ENCODE measurements at places on chromosomes 5 and 9.

GRCh38 chr9:89888677-89889076, 283.9 kb downstream of the GADD45G start:
- no peak for DNase-seq

- DNase-seq: no peak
Measured at GRCh38 chr5:125317536-125317995, 571.1 kb upstream of the ZNF608 start.

DNA sequence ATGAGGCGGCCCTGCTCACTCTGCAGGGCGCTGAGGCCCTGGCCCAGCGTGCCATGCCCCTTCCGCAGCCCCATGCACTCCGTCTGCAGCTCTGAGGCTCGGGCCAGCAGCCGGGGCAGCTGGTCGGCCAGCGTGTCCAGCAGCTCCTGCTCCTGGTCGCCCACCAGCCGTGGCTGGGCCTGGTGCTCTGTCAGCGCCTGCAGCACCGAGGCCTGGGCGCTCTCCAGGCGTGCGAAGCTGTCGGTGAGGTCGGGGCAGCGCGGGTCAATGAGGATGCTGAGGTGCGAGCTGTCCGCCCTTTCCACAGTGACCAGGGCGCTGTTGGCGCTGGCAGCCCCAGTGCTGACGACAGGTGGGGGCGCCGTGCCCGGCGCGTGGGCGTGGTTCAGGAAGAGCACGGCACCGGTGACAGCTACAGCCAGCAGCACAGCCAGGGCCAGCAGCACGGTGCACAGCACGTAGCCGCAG, 9.4 kb downstream of the FIBCD1 start:
- DNase-seq: no peak

GRCh38 chr9:101376111-101376848, 8.5 kb downstream of the BAAT start:
- no peak for DNase-seq

DNA sequence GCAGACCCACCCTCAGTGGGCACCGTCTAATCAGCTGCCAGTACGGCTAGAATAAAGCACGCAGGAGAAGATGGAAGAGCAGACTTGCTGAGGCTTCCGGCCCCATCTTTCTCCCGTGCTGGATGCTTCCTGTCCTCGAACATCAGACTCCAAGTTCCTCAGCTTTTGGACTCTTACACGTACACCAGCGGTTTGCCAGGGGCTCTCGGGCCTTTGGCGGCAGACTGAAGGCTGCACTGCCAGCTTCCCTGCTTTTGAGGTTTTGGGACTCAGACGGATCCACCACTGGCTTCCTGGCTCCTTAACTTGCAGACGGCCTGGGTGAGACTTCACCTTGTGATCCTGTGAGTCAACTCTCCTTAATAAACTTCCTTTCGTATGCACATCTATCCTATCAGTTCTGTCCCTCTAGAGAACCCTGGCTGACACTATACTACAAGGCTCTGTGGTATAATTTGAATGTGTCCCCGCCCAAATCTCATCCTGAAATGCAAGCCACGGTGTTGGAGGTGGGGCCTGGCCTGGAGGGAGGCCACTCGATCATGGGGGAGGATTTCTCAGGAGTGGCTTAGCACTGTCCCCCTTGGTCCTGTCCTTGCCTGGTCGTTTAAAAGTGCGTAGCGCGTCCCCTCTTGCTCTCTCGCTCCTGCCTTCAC, 31.1 kb upstream of the NRARP start:
- DNase-seq: no peak

GRCh38 chr5:39755986-39756385, 331.2 kb upstream of the DAB2 start:
- DNase-seq: no peak

GRCh38 chr9:110072597-110073355, 135.2 kb downstream of the C9orf152 start:
- DNase-seq: no peak

GRCh38 chr5:150557509-150557872, 49.6 kb downstream of the NDST1 start:
- DNase-seq: no peak

- no peak for DNase-seq
Measured at GRCh38 chr5:82749461-82749820, 327.8 kb downstream of the TMEM167A start.

DNA sequence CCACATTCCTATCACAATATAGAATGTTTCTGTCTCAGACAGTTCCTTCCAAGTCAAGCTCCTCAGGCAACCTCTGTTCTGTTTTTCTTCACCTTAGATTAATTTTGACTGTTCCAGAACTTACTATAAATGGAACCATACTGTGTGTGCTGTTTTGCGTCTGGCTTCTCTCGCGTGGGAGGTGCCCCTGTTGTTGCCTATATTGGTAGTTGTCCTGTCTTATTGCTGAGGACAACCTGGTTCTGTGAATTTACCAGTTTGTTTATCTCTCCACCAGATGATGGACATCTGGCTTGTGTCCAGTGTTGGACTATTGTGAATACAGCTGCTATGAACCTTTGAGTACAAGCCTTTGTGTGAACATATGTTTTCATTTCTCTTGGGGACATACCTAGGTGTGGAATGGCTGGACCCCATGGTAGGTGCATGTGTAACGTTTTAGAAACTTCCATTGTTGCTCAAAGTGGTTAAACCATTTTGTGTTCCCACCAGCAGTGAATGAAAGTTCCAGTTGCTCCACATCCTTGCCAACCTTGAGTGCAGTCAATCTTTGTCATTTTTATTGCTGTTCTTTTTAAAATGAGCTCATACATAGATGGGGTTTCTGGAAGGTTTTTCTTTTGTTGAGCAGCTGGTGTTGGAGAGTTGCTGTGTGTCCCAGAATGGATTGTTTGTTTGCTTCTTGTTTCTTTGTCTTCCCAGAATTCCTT, 18.1 kb downstream of the HMCN2 start:
- DNase-seq: no peak

- DNase-seq: no peak
Measured at GRCh38 chr9:92003308-92004044, 53.4 kb upstream of the ROR2 start.

GRCh38 chr5:158819095-158819494, 280.6 kb downstream of the EBF1 start:
- no peak for DNase-seq

DNA sequence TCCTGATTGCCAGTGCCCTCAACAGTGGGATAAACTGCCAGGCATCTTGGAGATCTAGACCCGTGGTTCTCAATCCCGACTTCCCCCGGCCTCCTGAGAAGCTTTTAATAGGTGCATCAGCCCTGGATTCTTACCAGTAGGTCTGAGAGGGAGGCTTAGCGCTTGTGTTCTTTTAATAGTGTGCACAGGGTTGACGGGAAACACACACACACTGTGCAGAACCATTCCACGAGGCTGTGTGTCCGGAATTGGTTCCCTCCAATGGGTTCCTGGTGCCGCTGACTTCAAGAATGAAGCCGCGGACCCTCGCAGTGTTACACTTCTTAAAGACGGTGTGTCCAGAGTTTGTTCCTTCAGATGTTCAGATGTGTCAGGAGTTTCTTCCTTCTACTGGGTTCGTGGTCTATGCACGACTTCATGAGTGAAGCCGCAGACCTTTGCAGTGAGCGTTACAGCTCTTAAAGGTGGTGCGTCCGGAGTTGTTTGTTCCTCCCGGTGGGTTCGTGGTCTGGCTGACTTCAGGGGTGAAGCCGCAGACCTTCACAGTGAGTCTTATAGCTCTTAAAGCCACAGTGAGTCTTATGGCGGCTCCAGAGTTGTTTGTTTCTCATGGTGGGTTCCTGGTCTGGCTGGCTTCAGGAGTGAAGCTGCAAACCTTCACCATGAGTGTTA, 46.6 kb upstream of the PRSS3 start:
- DNase-seq: peak; percentile 23

DNA sequence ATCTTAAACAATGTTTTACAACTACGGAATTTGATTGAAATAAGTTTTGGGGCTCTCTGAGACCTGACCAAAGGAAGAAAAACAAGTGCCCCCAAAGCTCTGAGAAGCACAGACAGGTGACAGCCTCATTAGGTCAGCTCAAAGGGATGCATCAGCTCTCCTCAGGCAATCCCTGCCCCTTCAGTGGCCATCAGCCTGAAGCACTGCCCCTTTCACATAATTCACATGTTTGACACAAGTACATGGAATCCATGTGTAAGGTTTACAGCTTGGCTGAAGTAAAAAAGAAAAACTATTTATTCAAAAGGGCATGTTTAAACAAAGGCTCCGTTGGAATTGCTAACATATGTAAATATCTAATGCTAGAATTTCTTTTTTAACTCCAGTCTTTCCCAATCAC, 56.3 kb downstream of the TSSK1B start:
- DNase-seq: no peak

DNA sequence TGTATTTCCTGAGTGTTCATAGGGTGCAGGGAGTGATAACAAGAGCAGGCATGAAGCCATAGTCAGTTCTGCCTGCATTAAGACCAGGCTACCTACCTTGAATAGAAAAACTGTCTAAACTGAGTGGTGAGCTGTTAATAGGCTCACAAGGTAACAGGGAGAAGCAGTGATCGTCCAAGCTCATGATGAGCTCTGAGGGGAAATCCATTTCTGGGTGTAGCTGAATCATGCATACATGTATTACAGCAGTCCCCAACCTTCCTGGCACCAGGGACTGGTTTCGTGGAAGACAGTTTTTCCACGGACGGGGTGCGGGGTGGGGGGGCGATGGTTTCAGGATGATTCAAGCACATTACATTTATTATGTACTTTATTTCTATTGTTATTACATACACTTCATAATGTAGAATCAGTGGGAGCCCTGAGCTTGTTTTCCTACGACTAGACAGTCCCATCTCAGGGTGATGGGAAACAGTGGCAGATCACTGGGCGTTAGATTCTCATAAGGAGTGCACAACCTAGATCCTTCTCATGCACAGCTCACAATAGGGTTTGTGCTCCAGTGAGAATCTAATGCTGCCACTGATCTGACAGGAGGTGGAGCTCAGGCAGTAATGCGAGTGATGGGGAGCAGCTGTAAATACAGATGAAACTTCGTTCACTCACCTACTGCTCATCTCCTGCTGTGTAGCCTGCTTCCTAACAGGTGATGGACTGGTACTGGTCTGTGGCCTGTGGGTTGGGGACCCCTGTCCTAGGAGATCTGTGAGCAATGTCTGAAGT, 100.0 kb upstream of the IL6ST start:
- peak; percentile 85 for DNase-seq

GRCh38 chr9:88738709-88739108, 203.7 kb downstream of the NXNL2 start:
- DNase-seq: no peak
